Suppressor macrophage treated with lipopolysaccharide for 4 hours (primary cell): ENCODE measurements at places on chromosomes 12 and 14.

DNA sequence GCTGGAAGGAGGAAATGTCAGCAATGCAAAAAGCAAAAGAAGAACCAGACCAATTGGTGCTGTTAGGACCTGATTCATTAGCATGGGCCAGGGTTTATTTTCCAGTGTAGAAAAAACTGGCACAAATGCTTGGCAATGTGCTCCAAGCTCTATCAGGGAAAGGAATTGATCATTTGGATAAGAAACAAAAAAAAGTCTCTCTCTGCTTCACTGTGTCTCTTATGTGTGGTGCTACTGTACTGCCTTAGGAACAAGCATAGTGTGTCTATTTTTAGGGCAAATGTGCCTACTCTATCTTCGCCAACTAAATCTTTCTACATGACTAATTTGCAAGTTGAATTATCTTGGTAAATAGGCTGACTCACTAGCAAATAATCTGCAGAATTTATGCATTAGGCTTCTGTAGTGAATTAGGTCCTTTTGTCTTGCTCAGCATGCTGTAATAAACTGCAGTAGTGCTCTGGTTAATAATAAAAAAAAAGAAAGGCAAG lies 236.7 kb downstream of the MDGA2 start:
- DNase-seq = no peak

DNA sequence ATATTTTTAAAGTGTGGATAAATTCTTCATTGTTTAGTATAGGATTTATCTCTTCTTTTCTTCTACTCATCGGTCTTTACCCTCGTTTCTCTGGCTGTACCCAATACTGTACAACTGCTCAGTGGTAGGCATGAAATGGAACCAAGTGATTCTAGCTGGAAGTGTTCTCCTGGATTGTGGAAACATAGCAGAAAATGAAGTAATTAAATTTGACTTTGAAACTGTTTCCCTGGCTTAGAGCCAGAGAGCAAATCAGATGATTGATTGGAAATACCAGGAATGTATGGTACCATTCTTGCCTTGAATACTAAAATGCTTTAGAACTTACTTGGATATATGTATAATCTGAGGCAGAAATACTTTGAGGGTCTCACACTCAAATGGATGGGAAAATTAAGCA lies 292.3 kb downstream of the ERC1 start:
- no peak for DNase-seq

DNA sequence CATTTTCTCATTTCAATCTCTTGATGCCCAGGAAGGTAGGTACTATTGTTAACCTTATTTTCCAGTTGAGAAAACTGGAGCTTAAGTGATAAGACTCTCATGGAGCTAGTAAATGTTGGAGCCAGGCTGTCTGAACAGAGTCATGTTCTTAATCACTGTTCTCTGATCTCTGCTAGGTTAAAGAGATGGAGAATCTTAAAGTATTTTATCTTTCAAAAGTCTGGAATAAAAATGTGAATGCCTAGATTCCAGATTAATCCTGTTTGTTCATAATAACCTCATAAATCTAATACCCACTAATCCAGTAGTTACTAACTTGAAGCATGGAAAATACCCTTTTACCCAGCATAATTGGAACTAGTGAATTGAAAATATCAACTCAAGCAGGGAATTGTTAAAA lies 341.0 kb upstream of the RGS6 start:
- no peak for DNase-seq

DNA sequence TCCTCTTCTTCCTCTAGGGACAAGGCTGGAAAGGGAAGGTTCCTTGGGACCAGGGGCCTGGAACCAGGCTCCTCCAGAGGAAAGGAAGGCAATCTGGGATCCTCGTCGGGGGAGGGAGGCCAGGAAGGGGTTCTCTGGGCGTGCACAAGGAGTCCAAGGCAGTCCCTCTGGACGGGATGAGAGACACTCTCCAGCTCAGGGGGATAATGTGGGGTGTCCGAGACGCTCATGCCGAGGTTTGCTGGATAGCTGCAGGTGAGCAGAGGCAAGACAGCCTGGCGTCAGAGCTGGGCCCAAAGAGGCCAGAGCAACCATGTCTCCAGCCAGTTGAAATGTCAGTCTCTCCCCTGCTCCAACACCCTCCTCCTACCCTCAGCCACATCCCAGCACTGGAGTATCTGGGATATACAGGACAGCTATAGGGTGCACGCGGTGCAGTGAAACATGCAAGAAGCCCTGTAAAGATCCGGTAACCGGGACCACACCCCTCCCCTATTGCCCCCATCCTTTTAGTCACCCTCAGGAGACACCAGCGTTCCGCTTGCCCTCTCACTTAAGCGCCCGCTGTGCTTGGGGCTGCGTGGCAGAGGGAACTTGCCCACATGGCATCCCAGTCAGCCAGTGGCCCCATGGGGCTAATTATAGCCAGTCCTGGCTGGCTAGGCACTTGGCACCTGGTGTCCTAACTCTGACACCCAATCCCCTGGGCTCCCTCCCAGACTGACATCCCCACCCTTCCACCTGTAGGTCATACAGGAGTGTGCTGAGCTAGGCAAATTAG lies at the start of gene KLHL33:
TSS of gene KLHL33 (minus strand) at position 585 of the 781 bp plus-strand sequence. CDS start at position 230, 355 bp downstream.
- DNase-seq = no peak

DNA sequence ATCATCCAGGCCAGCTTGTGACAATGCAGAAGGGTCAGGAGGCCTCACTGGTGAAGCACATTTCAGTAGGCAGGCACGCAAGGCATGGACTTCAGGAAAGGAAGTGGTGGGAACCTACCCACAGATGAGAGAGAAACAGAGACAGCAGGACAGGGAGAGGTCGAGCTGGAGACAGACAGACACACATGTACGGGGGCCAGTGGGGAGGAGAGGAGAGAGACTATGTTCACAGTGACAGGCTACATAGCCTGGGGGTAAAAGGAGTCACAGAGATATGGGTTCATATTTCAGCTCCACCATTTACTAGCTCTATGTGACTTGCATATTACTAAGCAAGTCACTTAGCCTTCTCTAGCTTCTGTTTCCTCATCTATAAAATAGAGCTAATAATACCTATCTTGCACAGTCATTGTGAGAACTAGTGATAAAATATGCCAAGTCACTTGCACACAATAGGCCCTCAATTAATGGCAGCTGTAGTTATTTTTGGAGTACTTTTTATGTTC lies 91.1 kb upstream of the FUT8 start:
- peak; percentile 35 for DNase-seq

DNA sequence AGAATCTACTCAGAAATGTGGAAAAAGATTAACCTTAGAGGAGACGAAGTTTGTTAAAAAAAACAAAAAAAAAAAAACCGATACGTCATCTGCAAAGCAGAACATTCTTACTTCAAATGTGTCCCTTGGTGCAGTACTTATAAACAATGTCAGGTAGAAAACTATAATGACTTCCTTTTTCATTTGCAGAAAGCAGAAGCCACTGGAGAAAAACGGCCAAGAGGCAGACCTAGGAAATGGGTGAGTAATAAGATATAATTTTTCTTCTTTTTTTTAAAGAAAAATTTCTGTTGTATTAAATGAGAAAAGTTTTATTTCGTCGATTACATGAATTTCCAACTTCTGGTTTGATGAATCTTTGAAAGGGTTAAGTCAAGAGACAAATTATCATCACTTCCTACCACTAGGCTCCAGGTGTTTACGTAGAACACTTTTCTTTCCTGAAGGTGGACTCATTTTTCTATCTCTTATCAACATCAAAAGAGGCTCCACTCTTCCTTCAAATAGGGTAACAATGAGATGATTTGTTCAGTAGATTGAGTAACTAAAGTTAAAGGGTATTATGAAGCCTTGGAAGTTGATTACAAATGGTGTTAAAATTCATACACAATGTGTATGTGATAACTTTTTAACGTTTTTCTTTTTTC lies 14.2 kb downstream of the HMGA2 start:
- DNase-seq = no peak
